ENCODE measurements at places on chromosomes 1 and 21. TPM values are rescaled to one million over a fixed set of nuclear protein-coding genes. Genes with fewer than 3 reads are reported as not detected.

Gene SPATA45
- total RNA-seq = 1.1 TPM

Gene MECR
- 13.2 TPM for total RNA-seq

Gene ADAMTS4
- 110 TPM for total RNA-seq

Gene CCDC24
- total RNA-seq = 4.5 TPM

Gene GBP4
- 2.3 TPM for total RNA-seq

Gene DENND2C
- 3.7 TPM for total RNA-seq

Gene CACHD1
- total RNA-seq = 2.7 TPM

Gene NMNAT2
- total RNA-seq = 10.4 TPM

Gene UBASH3A
- not detected for total RNA-seq

Gene HRNR
- not detected for total RNA-seq

Gene S100A12
- total RNA-seq = not detected

Gene OR2L8
- total RNA-seq = not detected

Gene GJA8
- not detected for total RNA-seq

Gene PTPN14
- total RNA-seq = 45.2 TPM

Gene SLFNL1
- 0.28 TPM for total RNA-seq

Gene ACTN2
- 0.56 TPM for total RNA-seq

Gene SERPINC1
- not detected for total RNA-seq

Gene TCHH
- total RNA-seq = under 0.01 TPM

Gene TNNI3K
- total RNA-seq = 0.28 TPM
